ENCODE measurements at places on chromosomes 2 and 18.

DNA sequence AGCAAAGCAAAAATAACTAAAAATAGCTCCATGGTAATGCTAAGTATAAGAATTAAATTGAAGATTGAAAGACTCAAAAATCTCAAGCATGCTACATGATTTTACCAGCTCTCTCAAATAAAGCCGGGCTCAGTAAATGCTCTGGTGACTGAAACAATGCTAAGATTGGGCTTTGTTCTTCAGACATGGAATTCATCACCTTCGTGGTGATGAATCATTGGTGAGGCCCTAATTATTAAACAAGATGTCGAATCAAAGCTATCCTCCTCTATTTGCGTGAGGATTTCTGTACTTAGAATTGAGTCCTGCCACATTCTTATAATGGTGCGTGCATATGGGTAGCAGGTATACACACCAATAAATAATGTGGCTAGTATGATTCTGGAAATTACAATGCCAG lies 58.8 kb upstream of the LRRTM1 start:
- no peak for DNase-seq
- no peaks in the 10 kb centered on the region for H3K27me3 ChIP-seq
- no peak overlapping the region for H3K4me3 ChIP-seq
- no peak overlapping the region for H3K27ac ChIP-seq
- no peaks in the 10 kb centered on the region for H3K36me3 ChIP-seq

GRCh38 chr2:144198116-144198515 lies 321.8 kb downstream of the ZEB2 start:
- no peaks in the 10 kb centered on the region for H3K27me3 ChIP-seq
- H3K4me3 ChIP-seq: no peak overlapping the region
- H3K36me3 ChIP-seq: no peaks in the 10 kb centered on the region
- no peak for DNase-seq

DNA sequence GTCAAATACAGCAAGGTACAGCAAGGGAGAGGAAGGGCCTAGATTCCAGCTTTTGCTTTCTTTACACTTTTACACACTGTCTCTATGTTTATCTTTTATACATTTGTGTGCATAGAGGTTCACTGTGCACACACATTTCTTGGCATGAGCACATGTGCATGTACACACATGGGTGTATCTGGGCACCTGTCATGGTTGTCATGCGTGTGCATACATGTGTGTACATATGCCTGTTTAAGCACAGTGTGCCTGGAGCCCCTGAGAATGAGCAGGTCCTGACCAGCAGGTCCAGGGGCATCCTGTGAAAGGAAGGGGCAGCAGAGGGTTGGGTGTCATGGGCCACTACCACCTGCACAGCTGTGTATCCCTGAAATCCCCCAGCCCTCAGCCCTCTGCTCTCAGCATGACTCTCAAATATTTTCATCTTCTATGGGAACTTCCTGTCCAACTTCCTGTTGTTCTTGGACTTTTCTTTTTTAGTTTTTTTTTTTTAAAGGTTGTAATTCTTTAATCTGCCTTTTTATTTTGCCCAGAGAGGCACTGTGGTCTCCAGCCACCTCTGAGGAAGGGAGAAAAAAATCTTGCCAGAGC lies 97.0 kb upstream of the EPAS1 start:
- H3K27ac ChIP-seq: no peak overlapping the region
- no peak for DNase-seq
- no peaks in the 10 kb centered on the region for H3K27me3 ChIP-seq
- H3K4me1 ChIP-seq: no peaks in the 10 kb centered on the region
- H3K4me3 ChIP-seq: no peak overlapping the region

DNA sequence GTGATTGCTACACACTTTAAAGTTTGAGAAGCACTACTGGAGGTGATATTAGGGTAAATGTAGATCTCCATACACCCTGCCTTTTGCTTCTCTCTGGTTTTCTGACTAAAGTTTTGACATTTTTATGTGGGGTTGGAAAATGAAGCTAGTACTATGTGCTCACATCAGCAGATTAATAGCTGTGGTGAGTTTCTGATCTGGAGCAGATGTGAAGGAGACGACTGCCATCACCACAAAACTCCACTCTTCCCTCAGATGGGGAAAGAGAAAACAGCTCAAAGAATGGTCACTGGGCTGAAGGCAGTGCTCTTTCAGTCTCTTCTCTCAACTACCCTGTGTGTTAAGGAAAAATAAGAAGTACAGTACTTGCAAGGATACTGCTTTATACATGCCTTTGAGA lies 37.2 kb downstream of the PLEKHA3 start:
- H3K27me3 ChIP-seq: no peaks in the 10 kb centered on the region
- no peak overlapping the region for H3K27ac ChIP-seq
- peaks cover 11% of the 10 kb centered on the region for H3K4me1 ChIP-seq

GRCh38 chr2:159098361-159098760 lies 129.9 kb downstream of the TANC1 start:
- no peak overlapping the region for H3K27ac ChIP-seq
- no peak overlapping the region for H3K4me3 ChIP-seq
- H3K27me3 ChIP-seq: no peaks in the 10 kb centered on the region
- no peaks in the 10 kb centered on the region for H3K4me1 ChIP-seq

- no peak overlapping the region for H3K27ac ChIP-seq
- no peaks in the 10 kb centered on the region for H3K27me3 ChIP-seq
- no peaks in the 10 kb centered on the region for H3K36me3 ChIP-seq
- no peaks in the 10 kb centered on the region for H3K4me1 ChIP-seq
Measured at GRCh38 chr2:238927746-238928519, 80.0 kb downstream of the TWIST2 start.

DNA sequence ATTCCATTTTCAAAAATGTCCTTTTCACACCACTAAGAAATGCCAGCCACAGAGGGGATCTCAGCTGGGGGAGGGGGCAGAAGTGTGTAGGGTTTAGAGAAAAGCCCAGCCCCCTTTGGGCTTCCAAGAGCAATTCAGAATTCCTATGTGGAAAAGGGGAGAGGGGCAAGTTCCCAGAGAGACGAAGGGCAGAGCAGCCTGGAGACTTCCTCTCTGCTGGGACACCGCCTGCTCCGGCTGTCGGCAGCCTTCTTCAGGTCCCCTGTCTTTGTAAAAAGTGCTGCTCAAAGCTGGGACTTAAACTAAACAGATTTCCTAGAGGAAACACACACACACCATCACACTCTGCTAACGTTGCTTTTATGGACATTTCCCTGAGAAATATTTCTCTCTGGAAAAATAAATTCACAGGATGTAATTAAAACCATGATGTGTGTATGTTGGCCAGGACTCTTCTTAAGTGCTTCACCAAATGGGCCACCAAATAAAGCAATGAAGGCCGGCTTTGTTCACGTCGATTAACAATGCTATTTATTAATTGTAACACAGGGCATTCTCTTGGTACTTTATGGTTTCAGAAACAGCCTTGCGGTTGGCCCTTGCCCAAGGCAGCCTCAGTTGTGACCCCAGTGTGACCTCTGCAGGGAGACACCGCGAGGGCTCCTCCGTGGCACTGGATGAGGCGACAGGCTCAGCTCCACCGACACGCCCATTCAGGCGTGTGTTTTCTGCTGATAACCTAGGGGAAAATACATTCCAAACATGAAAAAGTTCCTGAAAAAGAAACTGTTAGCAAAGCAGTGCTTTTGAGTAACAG lies 5.6 kb upstream of the ASB1 start:
- H3K27me3 ChIP-seq: no peaks in the 10 kb centered on the region
- no peak overlapping the region for H3K4me3 ChIP-seq
- H3K4me1 ChIP-seq: peaks cover 7% of the 10 kb centered on the region
- no peak for DNase-seq
- H3K36me3 ChIP-seq: no peaks in the 10 kb centered on the region
- no peak overlapping the region for H3K27ac ChIP-seq

DNA sequence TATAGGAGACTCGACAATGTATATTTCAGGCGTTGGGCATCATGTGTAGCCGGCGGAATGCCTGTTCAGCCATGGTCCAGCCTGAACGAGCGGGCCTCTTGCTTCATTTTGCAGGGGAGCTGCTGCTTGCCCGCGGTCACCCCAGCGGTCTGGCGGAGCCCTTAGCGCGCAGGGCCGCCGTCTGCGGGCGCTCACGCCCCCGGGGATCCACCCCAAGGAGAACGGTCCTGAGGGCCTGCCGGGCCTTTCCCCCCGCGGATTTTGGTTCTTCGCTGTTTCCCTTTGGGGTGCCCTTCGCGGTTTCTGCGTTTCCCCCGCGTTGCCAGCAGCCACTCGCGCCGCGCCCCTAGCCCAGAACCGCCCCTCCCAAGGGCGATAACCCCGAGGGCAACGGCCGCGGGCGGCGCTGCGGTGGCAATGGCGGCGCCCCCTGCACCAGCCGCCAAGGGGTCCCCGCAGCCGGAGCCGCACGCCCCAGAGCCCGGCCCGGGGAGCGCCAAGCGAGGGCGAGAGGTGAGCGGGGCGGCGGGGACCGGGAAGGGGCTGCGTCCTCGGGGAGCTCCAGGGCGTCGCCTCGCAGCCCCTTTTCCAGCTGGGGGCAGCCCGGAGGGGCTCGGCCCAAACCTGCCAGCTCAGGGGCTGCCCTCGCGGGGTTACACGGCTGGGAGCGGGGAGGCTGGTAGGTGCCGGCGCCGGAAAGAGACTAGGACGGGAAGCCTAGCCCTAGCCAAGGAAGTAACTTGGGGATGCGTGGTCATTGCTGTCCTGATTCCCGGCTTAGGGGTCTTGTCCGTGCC lies at the start of gene MFSD2B:
Gene MFSD2B, plus strand, starts transcription at position 406 of the 797 bp plus-strand sequence. Its CDS starts 12 bp downstream, at position 418.
- no peaks in the 10 kb centered on the region for H3K4me1 ChIP-seq
- no peak within 1 kb of the TSS for H3K4me3 ChIP-seq
- H3K27ac ChIP-seq: no peak within 1 kb of the TSS
- no peaks in the 10 kb centered on the region for H3K27me3 ChIP-seq
- no peaks in the 10 kb centered on the region for H3K36me3 ChIP-seq
- no peak for DNase-seq
